ENCODE measurements at places on chromosomes 6 and 20.
A peak's percentile ranks its signal among the peaks of the same experiment; 100 is the strongest.

DNA sequence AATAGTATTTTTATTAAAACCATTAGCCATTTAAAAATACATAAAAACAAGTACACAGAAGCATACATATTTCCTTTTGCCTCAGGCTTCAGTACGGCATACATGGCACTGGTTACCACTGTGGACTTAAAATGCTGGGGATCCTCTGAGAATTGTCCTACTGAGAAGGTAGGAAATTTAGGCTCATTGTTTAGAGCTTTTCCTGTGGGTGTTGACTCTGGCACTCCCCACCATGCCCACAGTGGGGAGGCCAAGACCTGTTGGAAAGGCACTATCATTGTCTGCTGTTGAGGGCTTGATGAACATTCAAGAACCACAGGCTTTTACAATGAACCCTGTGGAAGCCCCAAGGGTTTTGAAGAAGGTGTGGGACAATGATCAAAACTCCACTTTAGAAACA lies 473.4 kb downstream of the BTBD3 start:
- no peak for DNase-seq

GRCh38 chr20:19926591-19926990 lies 90.6 kb upstream of the NAA20 start:
- no peak for DNase-seq

DNA sequence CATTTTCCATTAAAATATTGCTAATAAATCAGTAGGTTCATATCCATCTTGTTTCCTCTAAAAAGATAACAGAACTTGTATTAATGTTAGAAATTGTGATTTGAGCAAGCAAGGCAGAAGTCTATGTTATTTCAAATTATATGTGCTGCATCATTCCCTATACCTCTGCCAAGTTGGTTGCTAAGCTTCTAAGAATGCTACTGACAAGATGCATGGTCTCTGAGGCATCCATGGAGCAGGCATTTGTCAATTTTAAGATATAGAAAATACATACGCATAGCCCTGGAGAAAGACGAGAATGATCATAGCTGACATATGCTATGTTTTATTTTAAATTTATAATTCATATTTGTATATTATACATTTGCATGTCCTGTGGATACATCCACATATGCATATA lies 168.3 kb upstream of the THEMIS start:
- no peak for DNase-seq

DNA sequence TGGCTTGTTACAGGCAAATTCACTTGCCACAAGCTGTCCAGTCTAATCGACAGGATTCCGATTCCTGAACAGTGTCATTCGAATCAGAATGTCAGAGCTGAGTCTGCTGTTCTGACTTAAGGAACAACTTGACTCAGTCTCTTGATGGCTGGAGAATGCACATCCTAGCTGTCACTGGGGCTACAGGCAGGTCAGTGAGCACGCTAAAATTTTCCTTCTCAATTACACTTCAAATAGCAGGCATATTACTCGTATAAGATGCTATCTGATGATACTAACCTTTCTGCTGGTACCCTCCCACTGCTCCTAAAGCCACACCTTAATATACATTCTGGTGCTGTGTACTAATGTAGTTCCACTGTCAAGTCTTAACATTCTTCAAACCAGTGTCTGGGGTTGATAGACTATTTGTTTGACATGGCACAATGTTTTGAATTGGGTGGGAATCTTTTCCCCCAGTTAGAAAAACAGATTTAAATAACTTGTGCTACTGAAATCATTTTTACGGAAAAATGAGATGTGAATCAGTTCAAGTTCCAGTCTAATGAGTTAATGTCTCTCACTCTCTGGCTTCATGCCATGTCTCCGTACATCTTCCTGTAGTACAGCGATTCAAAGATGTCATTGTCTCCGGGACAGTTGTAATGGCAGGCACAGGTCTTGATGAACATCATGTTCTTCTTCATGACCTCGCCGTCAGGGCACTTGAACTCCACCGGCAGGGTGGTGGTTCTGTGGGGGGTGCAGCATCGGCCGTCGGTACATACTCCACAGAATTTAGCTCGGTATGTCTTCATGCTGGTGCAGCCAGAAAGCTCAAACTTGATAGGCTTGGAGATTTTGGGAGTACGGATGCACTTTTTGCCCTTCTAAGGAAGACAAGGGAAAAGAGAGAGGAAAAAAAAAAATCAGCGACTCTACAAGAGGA lies 2.2 kb downstream of the CCN2 start:
- no peak for DNase-seq

DNA sequence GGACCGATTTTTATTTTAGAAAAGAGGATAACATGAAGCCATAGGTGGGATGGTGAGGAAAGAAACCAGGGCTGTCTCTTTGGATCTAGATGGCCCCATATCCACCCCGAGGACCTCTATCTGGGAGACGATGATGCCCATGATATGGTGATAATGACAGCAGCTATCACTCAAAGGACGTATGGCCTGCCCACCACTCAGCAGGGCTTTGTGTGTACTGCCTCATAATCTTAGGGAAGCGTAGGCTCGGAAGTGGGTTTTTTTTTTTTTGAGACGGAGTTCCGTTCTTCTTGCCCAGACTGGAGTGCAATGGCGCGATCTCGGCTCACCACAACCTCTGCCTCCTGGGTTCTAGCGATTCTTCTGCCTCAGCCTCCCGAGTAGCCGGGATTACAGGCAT lies 8.2 kb upstream of the TAF8 start:
- DNase-seq = no peak

DNA sequence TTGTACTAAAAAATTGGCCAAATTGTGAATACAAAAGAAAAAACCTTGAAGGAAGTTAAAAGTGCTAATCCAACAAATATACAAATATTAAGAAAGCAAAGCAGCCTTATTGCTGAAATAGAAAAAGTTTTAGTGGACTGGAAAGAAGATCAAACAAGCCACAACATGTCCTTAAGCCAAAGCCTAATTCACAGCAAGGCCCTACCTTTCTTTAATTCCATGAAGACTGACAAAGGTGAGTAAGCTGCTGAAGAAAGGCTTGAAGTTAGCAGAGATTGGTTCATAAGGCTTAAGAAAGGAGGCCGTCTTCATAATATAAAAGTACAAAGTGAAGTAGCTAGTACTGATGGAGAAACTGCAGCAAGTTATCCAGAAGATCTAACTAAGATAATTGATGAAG lies 53.5 kb downstream of the TINAG start:
- no peak for DNase-seq

GRCh38 chr20:47875297-47876025 lies 90.2 kb upstream of the SULF2 start:
- no peak for DNase-seq

GRCh38 chr6:43740321-43740960 lies 29.6 kb upstream of the VEGFA start:
- no peak for DNase-seq

GRCh38 chr6:159190460-159190859 lies 21.3 kb downstream of the FNDC1 start:
- DNase-seq = no peak

GRCh38 chr6:40187535-40188144 lies 253.4 kb upstream of the MOCS1 start:
- no peak for DNase-seq

- no peak for DNase-seq
Observed at GRCh38 chr20:14210146-14210545, 127.3 kb downstream of the FLRT3 start.

DNA sequence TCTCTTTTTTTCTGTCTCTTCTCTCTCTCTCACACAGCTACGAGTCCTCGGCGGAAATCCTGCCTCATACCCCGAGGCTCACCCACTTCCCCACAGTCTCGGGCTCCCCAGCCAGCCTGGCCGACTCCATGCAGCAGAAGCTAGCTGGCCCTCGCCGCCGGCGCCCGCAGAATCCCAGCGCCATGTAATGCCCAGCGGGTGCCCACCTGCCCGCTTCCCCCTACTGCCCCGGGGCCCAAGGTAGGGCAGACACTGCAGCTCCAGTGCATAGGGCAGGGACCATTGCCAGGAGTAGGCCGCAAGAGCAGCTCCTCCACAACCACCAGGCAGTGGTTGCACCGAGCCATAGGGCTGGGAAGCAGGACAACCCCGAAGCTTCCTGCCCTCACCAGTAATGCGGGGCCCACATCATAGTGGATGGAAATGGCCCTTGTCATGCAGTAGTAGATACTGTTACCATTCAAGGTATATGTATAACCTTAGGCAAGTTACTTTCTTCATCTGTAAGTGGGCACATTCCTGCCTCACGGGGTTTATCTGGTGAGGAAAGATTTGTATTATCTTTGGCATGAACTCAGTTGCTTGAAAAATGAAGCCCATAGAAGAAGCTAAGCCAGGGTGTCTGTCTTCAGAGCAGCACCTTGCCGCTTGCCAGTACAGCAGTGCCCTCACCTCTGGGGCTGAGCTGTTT lies 36.9 kb upstream of the ID1 start:
- DNase-seq = no peak

DNA sequence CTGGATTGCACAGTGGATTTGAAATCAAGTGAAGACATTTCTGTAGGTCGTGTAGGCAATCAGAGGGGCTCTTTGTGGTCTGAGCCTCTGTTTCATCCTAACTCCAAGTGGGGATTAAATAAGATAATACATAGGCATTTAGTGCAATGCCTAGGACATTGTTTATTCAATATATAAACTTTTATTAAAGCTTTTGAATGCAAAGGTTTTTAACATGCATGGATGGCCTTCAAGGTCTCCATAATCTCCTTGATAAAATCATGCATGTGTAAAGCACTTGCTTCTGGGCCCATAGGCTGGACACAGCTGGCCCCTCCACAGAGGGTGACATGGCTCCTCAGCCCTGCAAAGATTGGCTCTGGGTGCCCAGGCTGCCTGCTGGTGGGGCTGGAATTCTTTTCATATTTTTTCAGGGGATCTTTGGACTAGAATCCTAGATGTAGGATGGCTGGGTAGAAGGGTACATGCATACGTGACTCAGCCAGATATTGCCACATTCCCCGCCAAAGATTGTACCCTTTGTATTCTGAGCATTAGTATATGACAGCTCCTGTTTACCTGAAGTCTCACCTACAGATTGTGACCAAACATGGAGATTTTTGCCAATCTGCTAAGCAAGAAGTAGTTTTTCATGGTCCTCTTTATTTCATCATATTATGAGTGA lies 19.0 kb upstream of the AVP start:
- DNase-seq = no peak

DNA sequence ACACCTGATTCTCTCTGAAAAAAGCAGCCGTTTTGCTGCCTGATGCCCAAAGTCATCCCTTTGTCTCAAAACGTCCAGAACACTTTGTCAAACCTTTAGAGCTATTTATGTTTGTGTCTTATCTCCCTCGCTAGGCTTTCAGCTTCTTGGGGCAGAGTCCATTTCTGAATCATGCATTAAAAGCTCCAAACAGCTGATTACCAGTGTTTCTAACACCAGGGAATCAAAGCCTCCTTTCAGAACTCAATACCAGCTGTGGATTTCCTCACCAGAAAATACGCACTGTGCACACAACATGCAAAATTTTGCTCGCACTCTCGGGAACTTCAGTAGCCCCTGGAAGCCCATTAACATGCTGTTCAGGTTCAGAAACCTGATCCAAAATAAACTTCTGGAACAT lies 333.3 kb downstream of the HACE1 start:
- no peak for DNase-seq

DNA sequence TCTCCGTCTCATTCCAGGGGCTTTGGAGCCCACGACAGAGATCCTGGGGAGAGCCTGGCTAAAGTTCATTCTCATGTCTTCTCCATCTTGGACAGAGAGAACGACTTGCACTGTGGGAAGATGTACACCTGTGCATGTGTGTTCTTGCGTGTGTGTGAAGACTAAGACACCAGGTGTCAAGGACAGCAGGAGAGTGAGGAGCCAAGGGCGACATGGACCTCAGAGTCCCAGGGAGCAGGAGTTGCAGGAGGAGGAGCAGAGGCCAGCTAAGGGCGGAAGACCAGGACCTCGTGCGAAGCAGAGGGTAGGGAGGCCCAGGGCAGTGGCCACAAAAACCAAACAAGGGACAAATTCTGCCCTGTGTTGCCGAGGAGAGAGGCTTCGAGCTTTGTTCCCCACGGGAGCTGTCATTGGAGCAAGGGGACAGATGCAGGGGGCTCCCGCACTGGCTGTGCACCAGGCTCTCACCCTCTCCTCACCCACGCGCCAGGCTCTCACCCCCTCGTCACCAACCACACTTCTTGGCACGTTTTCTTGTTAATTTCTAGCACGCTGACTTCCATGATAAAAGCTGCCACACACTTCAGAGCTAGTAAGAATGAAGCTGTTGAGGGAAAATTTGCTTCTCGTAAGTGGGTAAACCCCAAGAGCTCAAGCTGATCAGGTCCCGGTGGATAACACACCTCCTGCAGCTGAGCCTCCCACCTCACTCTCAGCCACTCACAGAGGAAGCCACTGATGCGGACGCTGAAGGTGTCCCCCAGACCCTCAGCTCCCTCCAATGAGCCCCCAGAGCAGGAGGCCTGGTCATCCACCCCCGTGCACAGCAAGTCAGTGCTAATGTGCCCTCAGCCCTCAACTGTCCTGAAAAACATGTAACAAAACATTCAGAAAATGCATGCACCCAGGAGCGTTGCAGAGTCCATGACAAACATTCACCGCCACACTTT lies 62.6 kb downstream of the DLL1 start:
- no peak for DNase-seq

DNA sequence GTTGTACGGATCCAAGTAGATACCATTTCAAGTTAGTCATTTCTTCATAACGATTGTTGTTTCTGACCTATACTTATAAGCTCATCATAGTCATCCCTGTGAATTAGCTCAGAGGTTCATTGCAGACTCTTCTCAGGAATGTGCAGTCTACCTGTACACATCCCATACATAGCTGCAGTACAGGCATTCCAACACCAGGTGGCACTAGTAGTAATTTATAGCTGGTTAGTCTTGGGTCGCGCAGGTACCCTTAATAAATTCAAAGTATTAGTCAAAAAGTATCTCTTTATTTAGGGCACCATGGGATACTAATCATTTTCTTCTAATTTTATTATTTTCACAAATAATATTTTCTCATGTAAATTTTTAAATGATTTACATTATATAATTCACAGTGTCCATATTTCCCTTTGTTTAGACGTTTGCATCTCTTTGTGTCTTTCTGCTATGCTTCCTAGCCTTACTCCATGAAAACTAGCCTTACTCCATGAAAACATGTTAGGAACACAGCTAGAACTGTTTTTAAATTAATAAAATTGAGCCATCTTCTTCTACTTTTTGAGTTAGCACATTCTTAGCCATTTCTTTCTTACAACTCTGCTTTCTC lies 128.6 kb upstream of the FAM83B start:
- peak; percentile 10 for DNase-seq

GRCh38 chr6:150652848-150653613 lies 53.3 kb downstream of the PLEKHG1 start:
- DNase-seq = no peak
